ENCODE measurements at places on chromosomes 4 and X.
A peak's percentile ranks its signal among the peaks of the same experiment; 100 is the strongest.

DNA sequence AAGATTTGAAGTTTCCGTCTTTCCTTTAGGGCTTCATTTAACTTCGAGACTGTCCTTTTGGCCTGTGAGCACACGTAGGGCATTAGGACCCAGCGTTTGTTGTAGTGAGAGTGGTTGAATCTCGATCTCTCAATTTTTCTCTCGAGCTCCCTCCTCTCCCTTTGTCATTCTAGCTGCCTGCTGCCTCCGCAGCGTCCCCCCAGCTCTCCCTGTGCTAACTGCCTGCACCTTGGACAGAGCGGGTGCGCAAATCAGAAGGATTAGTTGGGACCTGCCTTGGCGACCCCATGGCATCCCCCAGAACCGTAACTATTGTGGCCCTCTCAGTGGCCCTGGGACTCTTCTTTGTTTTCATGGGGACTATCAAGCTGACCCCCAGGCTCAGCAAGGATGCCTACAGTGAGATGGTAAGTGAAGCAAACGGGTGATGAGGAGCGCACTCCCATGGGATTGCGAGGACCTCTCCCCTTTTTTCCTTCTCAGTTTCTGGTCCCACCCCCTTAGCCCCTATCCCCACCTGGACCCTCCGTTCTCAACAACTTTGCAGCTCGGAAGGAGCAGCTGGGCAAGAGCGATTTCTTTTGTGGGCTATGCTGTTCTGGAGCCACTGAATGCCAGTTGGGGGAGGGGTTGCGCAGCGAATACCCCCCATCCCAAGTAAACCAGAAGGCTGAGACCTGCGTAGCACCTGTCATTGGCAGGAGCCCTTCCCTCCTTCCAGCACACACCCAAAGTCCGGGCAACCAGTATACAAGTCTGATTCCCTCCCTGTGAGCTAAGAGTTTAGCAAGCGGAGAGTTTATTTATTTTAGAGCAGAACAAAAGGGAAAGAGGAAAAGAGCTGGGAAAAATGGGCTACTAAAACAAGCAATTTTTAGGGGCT, at the start of gene TMEM35A:
TMEM35A (plus strand) TSS at position 164 of the 883 bp plus-strand sequence; CDS start at position 288, 124 bp downstream.
- peak; percentile 25 for DNase-seq

GRCh38 chr4:26424153-26424552, 66.1 kb downstream of the CCKAR start:
- no peak for DNase-seq

DNA sequence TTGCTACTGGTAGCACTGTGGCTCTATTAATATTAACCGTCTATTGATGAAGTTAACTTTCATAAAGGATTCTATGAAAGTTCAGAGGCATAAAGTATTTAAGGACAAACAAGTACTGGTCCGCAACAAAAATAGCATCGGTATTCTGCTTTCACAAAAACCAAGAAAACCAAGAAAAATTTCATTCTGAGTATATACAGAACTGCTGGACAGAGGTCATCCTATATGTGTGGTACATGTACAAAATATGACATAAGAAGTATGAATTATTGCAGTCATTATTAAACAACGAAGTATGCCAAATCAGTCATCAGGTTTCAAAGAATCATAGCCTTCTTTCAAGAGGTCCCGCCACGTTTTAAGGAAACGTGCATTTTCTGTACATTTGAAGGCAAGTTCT, 2.4 kb downstream of the C4orf46 start:
- DNase-seq = no peak

DNA sequence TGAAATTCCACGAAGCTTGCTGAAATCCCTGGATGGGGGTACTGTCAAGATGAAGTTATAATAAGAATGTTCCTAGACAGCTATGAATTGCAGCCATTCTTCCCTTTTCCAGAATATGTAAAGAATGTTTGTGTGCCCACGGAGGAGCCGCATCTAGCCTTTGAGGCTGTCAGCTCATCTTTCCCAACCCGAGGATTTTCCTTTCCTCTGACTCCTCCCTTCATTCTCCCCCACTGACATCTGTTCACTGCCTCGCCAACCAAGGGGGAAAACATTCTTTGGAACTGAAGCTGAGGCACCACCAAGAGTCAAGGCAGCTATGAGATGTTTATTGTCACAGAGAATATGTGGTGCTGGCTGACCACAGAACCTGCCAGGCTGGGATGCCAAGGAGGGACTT, 8.8 kb downstream of the NHSL2 start:
- no peak for DNase-seq

DNA sequence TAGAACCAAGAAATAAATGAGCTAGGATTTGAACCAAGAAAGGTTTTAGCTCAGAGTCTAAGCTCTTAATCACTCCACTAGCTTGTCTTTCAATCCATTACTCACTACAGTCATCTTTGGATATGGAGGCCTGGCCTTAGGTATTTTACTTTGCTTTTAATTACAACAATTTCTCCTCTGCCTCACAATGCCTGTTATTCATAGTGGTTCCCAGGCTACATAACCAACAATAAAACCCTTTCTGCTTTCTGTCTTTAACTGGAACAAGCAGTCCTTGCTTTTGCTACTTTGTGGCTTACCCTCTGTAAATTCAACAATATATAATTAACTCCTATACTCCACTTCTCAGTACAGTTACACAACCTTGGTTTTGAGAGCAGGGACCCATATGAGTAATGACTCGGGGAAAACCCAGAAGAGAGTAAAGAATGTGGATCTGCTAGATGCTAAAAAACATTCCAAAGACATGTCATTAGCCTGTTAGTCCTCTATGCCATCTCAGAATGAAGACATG, 94.7 kb upstream of the NAP1L5 start:
- no peak for DNase-seq

- no peak for DNase-seq
Measured at GRCh38 chr4:188296331-188296730, 157.1 kb downstream of the TRIML1 start.

- DNase-seq = no peak
Measured at GRCh38 chr4:110007217-110007616, 94.5 kb downstream of the EGF start.

DNA sequence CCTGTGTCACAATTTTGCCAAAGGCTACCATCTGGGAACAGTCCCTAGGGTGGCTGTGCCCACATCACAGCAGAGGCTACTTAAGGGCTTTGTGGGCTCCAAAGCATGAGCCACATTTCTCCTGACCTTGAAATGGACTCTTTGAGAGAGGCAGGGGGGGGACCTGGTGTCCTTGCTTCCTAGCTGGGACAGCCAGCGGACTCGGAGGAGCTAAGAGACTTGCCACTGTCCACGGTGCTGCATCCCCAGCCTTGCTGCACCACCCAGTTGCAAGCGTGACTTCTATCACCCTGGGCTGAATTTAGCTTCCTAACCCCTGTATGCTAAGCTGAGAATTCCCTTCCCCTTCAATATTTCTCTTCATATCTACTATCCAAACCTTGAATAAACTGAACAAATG, 99.0 kb downstream of the PHKA2 start:
- no peak for DNase-seq

DNA sequence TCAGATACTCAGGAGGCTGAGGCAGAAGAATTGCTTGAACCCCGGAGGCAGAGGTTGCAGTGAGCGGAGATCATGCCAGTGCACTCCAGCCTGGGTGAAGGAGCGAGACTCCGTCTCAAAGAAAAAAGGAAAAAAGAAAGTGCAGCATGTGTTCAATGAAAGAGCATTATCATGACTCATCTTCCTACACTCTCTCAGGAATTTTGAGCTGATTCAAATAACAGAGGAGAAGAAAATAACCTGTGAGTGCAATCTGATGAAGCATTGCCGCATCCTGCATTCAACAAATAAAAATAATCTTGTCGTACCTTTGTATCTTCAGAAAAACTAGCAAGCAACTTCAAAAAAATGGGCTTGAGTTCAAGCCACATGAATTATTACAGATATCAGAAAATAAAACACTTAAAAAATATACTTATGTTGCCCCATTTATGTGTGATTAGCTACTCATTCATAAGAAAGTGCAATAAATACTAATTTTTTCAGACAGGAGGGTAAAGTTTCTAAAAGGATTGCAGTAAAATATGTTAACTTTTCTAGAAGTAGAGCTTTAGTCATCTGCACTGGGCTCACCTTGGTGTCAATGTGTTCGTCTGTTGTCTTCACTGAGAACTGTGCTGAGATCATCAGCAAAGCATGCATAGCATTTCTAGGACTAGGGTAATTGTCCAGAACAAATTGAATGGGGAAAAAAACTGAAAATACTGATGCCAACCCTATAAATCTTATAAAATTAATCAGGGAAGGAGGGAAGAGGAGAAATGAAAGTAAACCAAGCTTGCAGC, 90.4 kb upstream of the VCX3B start:
- DNase-seq = no peak

DNA sequence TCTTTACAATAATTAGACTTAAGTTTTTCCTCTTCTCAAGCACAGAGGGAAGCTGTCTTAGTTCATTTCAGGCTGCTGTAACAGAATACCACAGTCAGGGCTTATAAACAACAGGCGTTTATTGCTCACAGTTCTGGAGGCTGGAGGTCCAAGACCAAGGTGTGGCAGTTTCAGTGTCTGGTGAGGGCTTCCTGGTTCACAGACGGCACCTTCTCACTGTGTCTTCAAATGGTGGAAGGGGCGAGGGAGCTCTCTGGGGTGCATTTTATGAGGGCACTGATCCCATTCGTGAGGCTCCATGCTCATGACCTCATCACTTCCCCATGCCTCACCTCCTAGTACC, 115.7 kb upstream of the MXRA5 start:
- no peak for DNase-seq

DNA sequence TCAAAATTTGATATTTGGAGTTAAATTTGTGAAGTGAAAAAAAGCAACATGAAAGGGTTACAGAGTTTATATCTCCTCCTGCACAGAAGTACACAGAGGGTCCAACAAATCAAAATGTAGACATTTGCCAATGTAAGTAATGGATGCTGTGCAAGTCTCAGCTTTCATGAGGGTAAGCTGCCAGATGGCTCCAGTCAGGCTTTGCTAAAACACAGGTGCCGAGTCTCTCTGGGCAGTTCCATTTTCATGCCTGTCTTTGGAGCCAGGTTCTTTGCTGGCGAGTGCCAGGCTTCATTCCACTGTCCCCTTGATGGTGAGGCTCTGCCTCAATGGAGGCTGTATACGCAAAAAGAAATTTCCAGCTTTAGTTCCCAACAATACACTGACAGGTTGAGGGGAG, 27.9 kb downstream of the SLC4A4 start:
- DNase-seq = no peak

DNA sequence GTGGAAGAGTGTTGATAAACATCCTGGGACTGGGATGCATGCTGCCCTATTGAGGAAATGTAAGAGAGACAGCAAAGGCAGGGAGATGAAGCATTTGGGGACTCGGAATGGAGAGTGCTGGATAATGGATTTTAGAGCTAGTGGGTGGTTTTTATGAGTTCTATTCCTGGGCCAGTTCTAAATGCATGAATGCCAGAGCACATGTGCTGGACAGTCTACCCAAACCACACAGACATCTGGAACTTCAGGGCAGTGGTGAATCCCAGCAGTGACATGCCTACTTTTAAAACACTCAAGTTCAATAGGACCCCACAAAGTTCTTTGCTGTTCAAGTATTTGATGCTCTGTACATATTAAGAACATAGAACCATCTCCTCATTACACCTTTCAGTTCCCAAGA, 133.9 kb downstream of the CBR4 start:
- no peak for DNase-seq

- no peak for DNase-seq
Measured at GRCh38 chr4:26088433-26088928, 174.5 kb downstream of the SMIM20 start.

- DNase-seq = no peak
Measured at GRCh38 chr4:84994280-84994679, 27.8 kb upstream of the WDFY3 start.

GRCh38 chr4:164261831-164262230, 492.1 kb upstream of the SMIM31 start:
- no peak for DNase-seq

DNA sequence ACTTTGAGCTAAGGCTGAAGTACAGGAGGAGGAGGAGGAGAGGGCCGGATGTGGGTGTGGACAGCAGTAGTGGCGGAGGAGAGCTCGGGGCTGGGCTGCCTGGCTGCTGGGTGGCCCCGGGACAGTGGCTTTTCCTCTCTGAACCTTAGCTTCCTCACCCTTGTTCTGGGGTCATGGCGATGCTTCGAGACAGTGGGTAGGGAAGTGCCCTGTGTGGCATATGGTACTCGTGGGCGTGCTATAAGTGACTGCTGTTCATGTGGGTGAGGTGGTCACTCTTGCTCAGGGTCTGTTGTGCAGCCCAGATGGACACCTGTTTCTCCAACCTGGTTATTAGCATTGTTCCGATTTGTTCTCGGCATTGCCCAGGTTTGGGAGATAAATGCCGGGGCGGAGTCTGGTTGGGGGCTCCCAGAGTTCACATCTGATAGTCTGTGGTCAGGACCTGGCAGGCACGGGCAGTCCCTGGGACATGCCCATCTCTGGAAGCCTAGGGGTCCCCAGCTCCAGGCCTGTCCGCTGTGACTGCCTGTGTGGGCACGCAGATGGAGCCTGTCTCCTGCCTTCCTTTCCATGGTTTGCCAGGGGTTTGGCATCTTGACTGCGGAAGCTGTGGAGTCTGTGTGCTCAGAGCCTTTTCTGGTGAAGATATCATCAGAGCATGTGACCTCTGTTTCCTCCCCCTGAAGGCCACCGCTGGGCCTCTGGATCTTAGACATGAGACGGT, 4.9 kb upstream of the CPZ start:
- DNase-seq = no peak

GRCh38 chr4:24583451-24584210, 723 bp downstream of the DHX15 start:
- DNase-seq = peak; percentile 72

- no peak for DNase-seq
Measured at GRCh38 chr4:83266689-83267088, 17.9 kb downstream of the COQ2 start.

DNA sequence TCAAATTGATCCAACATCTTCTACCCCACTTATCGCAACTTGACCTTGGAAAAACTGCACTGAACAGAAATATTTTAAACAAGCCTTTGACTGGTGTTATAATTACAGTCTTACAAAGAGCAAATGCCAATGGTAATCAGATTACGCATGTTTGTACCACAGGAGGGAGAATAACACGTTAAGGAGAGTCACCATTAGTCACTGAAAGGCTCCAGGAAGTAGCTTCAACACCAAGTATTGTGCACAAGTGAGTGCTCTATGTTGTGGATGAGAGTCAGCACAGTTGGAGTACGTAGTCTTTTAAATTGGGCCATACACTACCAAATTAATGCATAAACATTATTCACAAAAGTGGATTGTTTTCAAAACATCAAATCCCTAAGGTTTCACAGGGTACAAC, 1081.5 kb upstream of the TENM3 start:
- DNase-seq = no peak

GRCh38 chr4:53455766-53456165, 78.3 kb downstream of the FIP1L1 start:
- DNase-seq = no peak

- no peak for DNase-seq
Measured at GRCh38 chr4:76953956-76954355, 4.4 kb downstream of the SEPTIN11 start.

GRCh38 chrX:118974908-118975671, 672 bp downstream of the LONRF3 start:
- DNase-seq = peak; percentile 39

DNA sequence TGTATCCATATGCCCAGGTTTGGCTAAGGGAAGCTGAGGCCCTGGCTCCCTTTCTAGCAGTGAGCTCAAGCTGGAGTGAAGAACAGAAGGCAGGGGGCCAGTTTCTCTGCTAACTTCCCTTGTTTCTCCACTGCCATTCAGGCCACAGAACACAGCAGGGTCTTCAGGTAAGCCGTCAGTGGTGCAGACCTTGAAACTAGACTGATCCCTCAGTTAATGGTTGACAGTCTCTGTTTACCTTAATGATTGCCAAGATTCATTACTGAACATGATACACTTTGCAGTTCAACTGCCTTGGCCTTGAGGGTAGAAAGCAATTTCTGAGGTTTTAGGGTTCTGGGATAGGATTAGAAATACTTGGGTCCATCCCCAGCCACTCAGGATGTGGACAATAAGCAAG, 8.9 kb upstream of the GJB1 start:
- no peak for DNase-seq
